CD4-positive, alpha-beta T cell treated with Interleukin-6 at 100 ng/mL for 8 hours (primary cell): ENCODE measurements at places on chromosomes 4 and X.

DNA sequence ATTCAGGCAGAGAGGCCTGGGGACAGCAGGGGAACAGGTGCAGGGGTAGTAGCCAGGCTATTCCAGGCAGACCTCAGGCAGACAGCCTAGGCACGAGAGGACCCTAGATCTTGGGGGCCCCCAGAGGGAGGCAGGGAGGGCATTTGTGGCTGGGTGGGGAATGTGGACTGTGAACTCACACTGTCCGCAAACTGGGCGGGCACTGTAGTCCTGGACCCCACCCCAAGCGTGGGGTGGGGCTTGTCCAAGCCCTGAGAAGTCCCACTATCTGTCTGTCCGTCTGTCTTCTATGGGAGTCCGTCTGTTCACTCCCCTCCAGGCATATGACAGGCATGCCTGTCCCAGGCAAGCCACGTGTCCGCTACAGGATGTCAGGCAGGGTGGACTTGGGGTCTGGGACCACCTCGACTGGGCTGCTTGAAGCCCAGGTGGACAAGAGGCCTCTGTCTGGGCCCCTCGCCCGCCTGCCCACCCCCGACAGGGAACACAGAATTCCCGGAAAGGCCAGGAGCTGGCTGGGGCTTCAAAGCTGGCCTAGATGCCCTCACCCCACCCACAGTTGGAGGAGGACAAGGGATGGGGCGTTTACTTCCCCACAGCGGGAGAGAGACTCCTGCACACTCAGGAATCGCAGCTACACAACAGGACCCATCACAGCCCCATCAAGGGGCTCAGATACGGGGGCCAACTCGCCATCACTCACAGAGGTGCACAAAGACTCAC is at the start of gene SLC38A5:
Gene SLC38A5 (minus strand): TSS at position 151 of the 723 bp plus-strand sequence. CDS start 2,336 bp downstream, outside the sequence.
- no peak for DNase-seq

DNA sequence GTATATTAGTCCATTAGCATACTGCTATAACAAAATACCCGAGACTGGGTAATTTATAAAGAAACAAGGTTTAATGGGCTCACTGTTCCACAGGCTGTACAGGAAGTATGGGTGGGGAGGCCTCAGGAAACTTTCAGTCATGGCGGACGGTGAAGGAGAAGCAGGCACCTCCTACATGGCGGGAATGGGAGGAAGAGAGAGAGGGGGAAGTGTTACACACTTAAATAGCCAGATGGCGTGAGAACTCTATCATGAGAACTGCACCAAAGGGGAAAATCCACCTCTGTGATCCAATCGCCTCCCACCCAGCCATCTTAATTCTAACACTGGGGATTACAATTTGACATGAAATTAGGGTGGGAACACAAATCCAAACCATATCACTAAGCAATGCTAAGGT is 98.9 kb upstream of the SH3RF1 start:
- DNase-seq, result no peak

GRCh38 chr4:115437739-115438138 is 324.3 kb upstream of the NDST4 start:
- no peak for DNase-seq

DNA sequence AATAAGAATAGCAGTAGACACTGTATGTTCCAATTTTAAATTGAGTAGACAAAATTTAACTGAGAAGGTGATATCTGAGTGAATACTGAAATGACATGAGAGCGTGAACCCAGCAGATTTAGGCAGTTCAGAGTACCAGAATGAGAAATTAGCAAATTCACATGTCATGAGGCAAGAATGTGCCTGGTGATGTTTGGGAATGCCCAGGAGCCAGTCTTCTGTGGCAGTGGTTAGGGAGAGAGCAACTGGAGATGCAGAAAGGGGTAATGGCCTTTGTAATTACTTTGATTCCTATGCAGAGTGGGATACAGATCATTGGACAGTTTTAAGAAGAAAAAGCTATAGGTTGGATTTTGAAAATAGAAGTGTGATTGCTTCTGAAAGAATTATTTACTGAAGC is 621.9 kb downstream of the TECRL start:
- DNase-seq, result no peak

DNA sequence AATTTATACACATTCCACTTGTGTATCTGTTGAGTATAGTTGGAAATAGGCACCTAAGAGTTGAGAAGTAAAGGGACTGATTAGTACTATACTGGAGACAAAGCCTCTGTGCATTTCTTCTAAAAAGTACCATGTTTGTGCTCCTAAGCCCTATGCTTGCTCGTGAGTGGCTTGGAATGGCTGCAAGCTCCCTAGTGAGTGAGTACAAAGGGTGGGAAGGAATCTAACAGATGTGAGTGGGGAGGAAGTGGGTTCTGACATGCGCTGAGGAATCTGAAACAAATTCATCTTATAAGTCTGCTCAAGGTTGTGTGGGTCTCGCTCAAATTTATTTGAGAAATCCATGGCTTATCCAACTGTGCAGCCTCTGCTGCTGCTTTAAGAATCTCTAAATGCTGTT is 13.3 kb downstream of the SPCS3 start:
- no peak for DNase-seq

DNA sequence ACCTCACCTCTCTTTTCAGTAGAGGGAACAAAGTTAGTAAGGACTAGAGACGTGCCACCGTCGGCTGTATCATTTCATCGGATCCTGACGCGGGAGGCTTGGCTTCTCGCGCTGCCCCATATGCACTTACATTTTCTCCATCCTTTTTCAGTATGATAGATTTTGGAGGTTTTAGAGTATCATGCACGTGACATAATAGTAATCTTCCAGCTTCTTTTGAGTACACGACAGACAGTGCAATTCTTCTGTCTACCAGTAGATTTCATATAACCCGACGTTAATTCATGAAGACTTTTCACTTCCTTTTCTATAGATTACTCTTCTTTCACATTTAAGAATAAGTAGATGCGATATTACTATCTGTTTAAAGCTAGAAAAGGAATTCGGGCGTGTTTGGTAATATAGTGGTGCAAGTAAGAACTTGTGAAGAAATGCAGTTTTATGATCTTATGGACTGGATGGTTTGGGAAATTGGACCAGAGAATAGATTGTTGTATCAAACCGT is 1.0 kb downstream of the CDS1 start:
- DNase-seq, result no peak

DNA sequence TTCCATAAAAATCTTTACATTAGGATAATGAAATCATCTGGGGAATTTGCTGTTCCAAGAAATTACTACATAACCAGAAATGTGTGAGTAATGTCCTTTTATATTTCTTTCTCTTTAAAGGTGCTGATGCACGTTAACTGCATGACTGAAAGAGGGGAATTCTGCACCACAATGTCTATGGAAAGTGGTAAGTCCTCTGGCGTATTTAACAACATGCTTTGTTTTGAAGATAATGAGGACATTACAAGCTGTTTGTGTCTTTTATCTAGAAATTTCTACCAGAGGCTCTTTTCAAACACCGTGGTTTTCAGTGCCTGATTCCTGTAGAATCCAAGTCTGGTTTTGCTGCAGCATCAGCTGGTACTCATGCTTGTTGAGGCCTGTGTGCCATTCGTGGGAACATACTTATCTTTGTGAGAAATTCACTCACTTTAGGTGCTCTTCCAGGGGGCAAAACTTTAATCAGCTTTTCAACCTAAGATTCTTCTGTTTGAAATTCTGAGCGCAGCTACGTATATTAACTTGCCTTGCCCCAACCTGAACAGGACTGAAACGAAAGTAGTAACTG is 257.2 kb downstream of the PDHA2 start:
- no peak for DNase-seq
